Neural crest cell (in vitro differentiated cells): ENCODE measurements at places on chromosomes 3 and 15. TPM values are rescaled to one million over a fixed set of nuclear protein-coding genes. Genes with fewer than 3 reads are reported as not detected.

DNA sequence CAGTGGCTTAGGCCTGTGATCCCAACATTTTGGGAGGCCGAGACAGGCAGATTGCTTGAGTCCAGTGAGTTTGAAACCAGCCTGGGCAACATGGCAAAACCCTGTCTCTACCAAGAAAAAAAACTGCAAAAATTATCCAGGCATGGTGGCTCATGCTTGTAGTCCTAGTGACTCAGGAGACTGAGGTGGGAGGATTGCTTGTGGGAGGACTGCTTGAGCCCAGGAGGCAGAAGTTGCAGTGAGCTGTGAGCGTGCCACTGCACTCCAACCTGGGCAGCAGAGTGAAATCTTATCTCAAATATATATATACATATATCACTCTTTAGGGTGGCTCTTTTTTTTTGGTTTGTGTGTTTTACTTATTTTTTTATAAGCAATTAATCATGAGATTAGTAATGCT lies 83.7 kb upstream of the WDR72 start:
- no peaks in the 10 kb centered on the region for H3K4me1 ChIP-seq

- H3K36me3 ChIP-seq = no peaks in the 10 kb centered on the region
- H3K27ac ChIP-seq = no peak overlapping the region
- no peak for DNase-seq
Observed at GRCh38 chr3:161212171-161212771, 8.8 kb upstream of the NMD3 start.

GRCh38 chr3:45002720-45003119 lies 23.4 kb upstream of the CLEC3B start:
- DNase-seq = no peak
- H3K36me3 ChIP-seq = peaks cover 39% of the 10 kb centered on the region
- no peak overlapping the region for H3K27ac ChIP-seq
- H3K27me3 ChIP-seq = no peaks in the 10 kb centered on the region
- no peaks in the 10 kb centered on the region for H3K4me1 ChIP-seq

DNA sequence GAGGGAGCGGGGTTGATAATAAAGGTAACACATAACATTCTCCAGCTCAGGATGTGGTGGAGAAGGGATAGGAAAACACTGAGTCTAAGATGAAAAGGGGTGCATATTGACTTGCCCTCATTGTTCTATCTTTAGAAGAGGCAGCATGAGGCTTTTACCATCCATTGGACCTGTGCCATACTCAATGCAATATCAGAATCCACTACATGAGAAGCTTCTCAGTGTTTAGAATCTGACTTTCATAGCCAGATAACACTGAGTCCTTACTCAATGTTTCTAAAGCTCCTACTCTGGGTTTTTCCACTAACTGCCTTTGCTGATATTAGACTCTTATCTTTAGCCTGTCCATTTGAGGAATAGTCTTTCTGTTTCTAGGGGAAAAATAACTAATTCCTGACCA lies 24.3 kb upstream of the GADL1 start:
- H3K4me1 ChIP-seq = no peaks in the 10 kb centered on the region
- H3K27me3 ChIP-seq = no peaks in the 10 kb centered on the region
- no peak for DNase-seq

- H3K4me3 ChIP-seq = no peak overlapping the region
- H3K36me3 ChIP-seq = peaks cover 7% of the 10 kb centered on the region
- peaks cover 15% of the 10 kb centered on the region for H3K4me1 ChIP-seq
Observed at GRCh38 chr3:127720161-127720823, 47.5 kb downstream of the ABTB1 start.

DNA sequence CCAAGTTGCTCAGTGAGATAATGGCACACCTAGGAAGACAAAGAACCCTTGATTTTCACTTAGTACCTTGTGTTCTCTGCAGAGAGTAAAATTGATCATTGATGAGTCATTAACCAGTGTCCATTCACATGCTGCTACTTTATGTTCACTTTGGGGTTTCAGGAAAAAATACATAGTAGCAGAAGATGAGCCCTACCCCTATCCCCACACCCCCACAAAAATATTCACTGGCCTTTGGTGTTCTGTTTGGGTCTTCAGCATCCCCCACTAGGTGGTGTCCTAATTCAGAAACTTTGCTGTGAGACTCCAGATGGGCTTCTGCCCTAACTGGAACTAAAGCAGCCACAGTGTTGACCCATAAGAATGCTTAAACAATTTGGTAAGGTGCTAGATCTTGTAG lies 178.8 kb downstream of the KLHL25 start:
- H3K27me3 ChIP-seq = no peaks in the 10 kb centered on the region
- H3K27ac ChIP-seq = no peak overlapping the region
- H3K4me1 ChIP-seq = peaks cover 21% of the 10 kb centered on the region
- peaks cover 3% of the 10 kb centered on the region for H3K36me3 ChIP-seq

DNA sequence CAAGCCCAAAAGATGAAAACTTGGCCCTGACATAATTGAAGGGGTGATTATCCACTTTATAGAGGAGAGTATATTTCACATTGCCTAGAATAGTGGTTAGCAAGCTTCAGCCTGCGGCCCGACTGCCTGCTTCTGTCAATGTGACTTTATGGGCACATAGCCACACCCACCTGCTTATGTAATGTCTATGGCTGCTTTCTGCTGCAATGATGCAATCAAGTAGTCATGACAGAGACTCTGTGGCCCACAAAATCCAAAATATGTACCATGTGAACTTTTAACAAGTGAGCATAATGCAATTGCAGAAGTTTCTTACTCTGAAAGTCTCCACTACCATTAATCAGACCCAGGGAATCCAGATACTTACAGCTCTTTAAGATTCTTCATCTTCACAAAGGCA lies 103.1 kb downstream of the LRIG1 start:
- H3K4me1 ChIP-seq = peaks cover 83% of the 10 kb centered on the region
- no peak for DNase-seq
- H3K27ac ChIP-seq = no peak overlapping the region
- peak overlapping the region; percentile 49 for H3K4me3 ChIP-seq
- peaks cover 45% of the 10 kb centered on the region for H3K36me3 ChIP-seq

- H3K4me3 ChIP-seq = no peak overlapping the region
- no peak overlapping the region for H3K27ac ChIP-seq
Observed at GRCh38 chr3:30693470-30694120, 87.2 kb downstream of the TGFBR2 start.

GRCh38 chr15:96037584-96037983 lies 292.9 kb upstream of the NR2F2 start:
- H3K4me3 ChIP-seq = no peak overlapping the region
- H3K4me1 ChIP-seq = peaks cover 46% of the 10 kb centered on the region
- no peak for DNase-seq
- no peaks in the 10 kb centered on the region for H3K36me3 ChIP-seq
- H3K27ac ChIP-seq = no peak overlapping the region

- H3K4me1 ChIP-seq = no peaks in the 10 kb centered on the region
- H3K36me3 ChIP-seq = no peaks in the 10 kb centered on the region
- H3K27ac ChIP-seq = no peak overlapping the region
- no peaks in the 10 kb centered on the region for H3K27me3 ChIP-seq
- no peak overlapping the region for H3K4me3 ChIP-seq
Observed at GRCh38 chr3:127491323-127491722, 99.2 kb downstream of the TPRA1 start.

- no peak overlapping the region for H3K27ac ChIP-seq
- no peak overlapping the region for H3K4me3 ChIP-seq
- H3K4me1 ChIP-seq = no peaks in the 10 kb centered on the region
- no peaks in the 10 kb centered on the region for H3K27me3 ChIP-seq
- no peaks in the 10 kb centered on the region for H3K36me3 ChIP-seq
- DNase-seq = no peak
Observed at GRCh38 chr3:174931473-174932353, 72.6 kb downstream of the NAALADL2 start.

DNA sequence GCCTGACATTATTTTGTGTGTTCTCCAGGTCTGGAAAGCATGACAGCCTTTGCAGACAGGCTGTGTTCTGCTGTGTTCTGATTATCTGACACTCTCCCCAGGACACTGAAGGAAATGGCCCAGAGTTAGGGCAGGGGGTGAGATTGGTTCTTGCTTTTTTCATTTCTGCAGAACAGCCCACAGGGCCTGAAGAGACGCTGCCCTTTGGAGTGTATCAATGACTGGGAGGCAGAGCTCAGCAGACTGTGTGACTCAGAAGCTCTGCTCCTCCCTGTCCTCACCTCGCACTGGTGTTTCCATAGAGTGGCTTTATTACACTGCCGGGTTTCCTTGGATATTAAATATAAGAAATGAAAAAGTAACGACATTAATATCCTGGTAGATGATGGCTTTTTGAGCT lies 523.6 kb downstream of the NTRK3 start:
- no peak for DNase-seq
- peaks cover 22% of the 10 kb centered on the region for H3K4me1 ChIP-seq
- no peaks in the 10 kb centered on the region for H3K27me3 ChIP-seq
- H3K36me3 ChIP-seq = no peaks in the 10 kb centered on the region

GRCh38 chr3:106985721-106986120 lies 391.5 kb upstream of the CCDC54 start:
- no peaks in the 10 kb centered on the region for H3K4me1 ChIP-seq
- H3K27me3 ChIP-seq = no peaks in the 10 kb centered on the region
- peaks cover under 1% of the 10 kb centered on the region for H3K36me3 ChIP-seq
- no peak for DNase-seq
- no peak overlapping the region for H3K27ac ChIP-seq
- no peak overlapping the region for H3K4me3 ChIP-seq

GRM2 gene
- 6.6 and 8.3 TPM in 2 replicates for total RNA-seq

GREM1 gene
- total RNA-seq = 0.07 and 0.09 TPM in 2 replicates

ARHGEF26 gene
- total RNA-seq = 17.4 and 19.3 TPM in 2 replicates

CCR2 gene
- total RNA-seq = not detected in 2 replicates

MASP1 gene
- total RNA-seq = 0.58 and 1.4 TPM in 2 replicates
